NCI-H524 (cell line): ENCODE measurements at places on chromosomes 6 and 20.

GRCh38 chr6:35069262-35069661, 71.9 kb downstream of the TCP11 start:
- no peak for DNase-seq

DNA sequence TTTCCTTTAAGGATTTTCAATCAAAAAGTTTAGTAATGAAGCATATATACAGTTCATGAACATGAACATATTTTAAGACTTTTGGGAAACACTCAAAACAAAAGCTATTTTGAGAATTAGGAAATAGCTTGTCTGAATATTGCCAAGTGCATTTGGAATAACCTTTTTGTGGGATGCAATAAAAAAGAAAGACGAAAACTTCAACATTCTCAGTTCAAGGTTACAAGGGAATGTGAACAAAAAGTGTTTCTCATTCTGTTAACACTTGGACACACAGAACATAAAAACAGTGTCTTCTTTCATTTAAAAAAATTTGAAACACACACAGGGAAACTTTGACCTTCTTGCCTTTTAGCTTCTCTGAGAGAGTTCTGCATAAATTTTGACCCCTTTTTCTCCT, 72.7 kb upstream of the TCF21 start:
- DNase-seq, result no peak

DNA sequence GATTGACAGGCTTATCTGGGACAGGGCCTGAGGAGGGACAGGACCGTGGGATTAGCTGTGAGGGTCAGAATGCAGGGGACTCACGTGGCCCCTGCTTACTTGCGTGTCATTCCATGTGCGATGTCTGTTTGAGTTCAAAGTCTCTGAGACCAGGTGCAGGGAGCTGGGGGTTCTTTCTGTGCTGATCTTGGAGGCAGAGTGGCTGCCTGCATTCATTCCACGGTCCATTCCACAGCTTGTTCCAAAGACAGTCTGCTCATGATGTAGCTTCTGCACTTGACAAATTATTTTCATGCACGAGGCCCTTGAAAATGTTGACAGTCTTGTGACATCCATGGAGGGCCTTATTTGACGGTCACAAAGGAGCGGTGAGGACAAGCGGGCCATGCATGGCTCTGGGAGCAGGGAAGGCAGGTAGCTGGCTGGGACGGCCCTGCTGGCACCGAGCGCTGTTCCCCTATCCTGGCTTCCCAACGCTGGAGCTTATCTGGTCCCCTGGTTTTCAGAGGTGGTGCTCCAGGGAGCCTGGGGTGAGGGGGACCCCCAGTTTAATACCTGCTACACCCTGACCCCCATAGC, 156.3 kb upstream of the RNF24 start:
- peak; percentile 13 for DNase-seq

- no peak for DNase-seq
Observed at GRCh38 chr6:160031442-160031841, 62.6 kb downstream of the IGF2R start.

DNA sequence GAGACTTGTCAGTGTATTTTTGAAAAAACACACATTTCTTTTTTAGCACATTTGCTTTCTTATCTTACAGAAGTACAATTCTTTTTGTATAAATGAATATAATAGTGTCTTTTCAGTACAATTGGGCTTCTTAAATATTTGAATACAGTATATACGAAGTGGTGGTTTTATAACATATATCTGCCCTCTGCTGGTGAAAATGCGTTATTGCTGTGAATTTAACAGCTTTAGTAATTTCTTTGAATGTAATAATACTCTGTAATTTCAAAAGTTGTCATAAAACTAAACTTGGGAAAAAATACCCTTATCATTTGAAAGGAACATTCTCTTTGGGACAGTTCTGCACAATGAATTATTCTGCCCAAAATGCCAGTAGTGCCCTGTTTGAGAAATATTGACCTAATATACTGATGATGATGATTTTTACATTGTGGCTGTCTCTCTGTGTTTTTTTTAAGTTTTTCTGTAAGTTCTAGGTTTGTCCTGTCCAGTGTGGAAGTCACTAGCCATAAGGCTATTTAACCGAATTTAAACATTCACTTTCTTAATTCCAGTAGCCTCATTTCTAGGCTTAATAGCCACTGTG, 19.0 kb downstream of the SMAP1 start:
- DNase-seq, result no peak

- peak; percentile 55 for DNase-seq
Observed at GRCh38 chr6:135451617-135452190, 45.8 kb downstream of the AHI1 start.

DNA sequence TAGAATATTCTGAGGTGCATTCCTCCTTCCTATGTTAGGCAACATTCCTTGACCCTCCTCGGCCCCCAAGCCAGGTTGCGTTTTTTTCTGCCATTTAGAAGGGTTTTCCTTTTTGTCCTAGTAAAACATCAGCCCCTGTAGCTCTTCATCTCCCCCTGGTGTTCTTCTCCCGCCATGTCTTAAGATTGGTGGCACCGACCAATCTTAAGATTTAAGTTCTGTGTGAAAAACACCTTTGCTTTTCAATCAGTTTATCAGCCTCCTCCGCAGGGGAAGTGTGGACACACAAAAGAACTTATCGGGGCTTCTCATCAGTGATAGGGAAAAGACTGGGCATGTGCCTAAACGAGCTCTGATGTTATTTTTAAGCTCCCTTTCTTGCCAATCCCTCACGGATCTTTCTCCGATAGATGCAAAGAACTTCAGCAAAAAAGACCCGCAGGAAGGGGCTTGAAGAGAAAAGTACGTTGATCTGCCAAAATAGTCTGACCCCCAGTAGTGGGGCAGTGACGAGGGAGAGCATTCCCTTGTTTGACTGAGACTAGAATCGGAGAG, 719 bp upstream of the EDN1 start:
- DNase-seq, result peak; percentile 5

GRCh38 chr6:147579667-147580066, 71.2 kb downstream of the SAMD5 start:
- DNase-seq, result no peak

- DNase-seq, result no peak
Observed at GRCh38 chr20:19867074-19867473, 109.0 kb downstream of the RIN2 start.

DNA sequence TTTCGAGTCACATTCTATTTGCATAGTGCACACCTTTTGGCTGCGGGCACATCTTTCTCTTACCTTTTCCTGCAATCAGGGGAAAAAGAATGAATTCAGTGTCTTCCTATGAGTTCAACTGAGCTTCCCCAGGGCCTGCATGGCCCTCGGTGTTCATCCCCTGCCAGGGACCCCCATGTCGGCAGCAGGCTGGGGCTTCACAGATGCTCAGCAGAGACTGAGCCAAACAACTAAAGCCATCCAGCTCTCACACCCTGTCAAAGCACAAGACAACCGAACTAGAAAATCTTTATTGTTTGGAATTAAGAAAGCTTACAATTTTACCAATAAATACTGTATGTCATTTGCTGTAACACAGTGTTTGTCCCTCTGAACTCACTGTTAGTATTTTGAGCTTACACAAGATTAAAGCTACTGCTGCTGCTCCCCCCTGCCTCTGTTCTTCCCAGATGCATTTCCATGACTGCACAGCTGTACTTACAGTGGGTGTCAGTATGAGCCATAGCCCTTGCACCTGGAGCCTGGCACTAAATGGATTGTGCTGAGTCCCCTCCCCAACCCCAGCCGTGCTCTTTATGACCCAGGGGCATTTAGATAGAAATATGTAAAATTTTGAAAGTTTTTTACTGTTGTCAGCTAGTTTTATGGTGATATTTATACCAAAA, 205.8 kb downstream of the TMEM242 start:
- DNase-seq, result no peak

- no peak for DNase-seq
Observed at GRCh38 chr6:93972791-93973190, 553.4 kb upstream of the EPHA7 start.

DNA sequence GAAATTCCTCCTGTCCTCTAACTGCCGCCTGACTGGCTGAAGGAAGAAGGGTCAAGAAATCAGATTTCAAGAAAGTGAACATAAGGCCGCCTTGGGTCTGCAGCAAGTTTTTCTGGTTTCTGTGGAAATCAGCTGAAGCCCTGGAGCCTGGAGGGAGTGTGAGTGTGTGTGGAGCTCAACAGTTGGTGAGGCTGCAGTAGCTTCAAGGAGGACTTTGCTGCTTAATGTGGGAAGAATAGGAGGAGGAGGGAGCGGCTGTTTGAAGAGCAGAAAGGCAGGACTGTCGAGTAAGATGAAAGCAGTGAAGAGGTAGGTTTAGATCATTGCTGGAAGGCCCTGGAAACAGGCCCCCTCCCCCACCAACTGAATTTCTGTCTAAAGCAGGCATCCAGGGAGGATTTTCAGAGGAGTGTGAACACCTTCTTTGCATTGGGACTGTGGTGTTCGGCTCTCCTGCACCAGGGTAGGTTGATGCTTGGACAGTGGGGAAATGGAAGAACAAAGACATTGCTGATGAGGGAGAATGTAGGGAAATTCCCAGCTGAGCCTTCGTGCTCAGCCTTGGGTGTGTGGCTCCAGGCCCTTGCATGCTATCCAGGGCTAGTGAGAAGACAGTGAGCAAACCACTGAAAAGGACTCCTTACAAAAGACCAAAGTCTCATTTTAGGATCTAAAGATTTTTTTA, 79.5 kb upstream of the VSTM2L start:
- DNase-seq, result peak; percentile 38

DNA sequence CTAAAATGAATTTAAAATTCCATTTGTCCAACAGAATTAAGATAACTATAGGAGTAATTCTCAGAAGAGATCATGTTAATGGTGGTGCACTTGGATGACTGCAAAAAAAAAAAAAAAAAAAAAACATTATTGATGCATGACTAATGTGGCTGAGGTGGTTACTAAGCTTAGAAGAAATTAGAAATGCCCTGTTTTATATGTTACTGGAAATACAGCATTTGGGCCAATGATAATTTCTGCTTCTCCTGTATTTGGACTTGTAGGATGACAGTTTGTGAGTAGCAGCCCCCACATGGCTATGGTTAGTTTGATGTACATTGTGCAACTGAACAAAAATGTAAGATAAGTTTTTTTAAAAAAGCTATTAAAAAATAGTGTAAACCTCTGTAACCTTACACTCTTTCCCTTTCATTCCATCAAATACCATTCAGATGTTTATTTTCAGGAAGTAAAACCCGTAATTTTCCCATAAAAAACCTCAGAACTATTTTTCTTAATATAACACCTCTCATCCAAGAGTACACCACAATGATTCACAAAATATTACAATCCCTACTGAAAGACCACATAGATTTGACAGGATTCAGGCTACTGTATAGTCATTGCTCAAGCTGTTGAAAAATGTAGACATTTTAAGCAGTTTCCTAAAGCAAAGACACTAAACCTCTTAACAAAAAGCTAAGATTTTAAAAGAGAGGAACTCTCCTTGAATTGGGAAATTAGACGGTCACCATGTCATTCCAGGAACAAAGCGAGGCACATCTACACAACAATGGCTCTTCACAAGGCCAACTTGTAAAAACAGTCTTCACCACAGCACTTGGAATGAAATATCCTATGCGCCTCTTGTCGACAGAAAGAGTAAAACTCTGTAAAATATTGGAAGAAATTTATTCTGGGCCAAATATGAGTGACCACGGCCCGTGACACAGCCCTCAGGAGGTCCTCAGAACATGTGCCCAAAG, 83.0 kb downstream of the WDR27 start:
- no peak for DNase-seq

GRCh38 chr6:21870076-21870730, 276.7 kb downstream of the SOX4 start:
- DNase-seq, result no peak

GRCh38 chr6:128403618-128404444, 116.6 kb downstream of the PTPRK start:
- DNase-seq, result no peak

- DNase-seq, result peak; percentile 81
Observed at GRCh38 chr6:159169557-159170332, 545 bp downstream of the FNDC1 start.

DNA sequence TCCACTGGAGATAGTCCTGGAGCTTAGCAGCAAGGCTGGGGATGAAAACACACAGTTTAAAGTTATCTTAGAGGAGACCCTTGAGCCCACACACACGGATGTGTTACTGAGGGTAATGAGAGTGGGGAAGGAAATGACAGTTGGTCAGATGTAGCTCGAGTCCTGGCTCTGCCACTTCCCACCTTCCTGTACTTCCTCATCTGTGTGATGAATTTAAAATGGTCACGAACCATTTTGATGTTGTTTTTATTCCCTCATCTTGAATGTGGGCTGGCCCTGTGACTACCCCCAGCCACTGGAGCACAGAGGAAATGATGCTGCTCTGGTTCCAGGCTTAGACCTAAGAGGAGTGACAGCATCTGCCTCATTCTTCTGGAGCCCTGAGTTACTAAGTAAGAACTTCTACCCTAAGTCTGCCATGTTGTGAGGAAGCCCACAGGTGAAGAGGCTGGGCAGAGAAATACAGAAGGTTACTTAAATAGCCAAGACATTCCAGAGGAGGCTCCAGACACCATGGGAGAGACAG, 141.2 kb downstream of the NRN1 start:
- no peak for DNase-seq

GRCh38 chr6:107479089-107479690, 10.7 kb upstream of the SOBP start:
- DNase-seq, result no peak

GRCh38 chr20:33490023-33490933, at the start of gene CBFA2T2:
CBFA2T2 (plus strand) TSS chr20:33490096; CDS start chr20:33490268, 172 bp downstream.
- no peak for DNase-seq

GRCh38 chr20:23686046-23686750, 2.6 kb downstream of the CST4 start:
- DNase-seq, result no peak

GRCh38 chr6:11989386-11989785, 22.7 kb upstream of the HIVEP1 start:
- DNase-seq, result no peak

GRCh38 chr6:141103246-141103645, 1029.5 kb upstream of the GJE1 start:
- no peak for DNase-seq

DNA sequence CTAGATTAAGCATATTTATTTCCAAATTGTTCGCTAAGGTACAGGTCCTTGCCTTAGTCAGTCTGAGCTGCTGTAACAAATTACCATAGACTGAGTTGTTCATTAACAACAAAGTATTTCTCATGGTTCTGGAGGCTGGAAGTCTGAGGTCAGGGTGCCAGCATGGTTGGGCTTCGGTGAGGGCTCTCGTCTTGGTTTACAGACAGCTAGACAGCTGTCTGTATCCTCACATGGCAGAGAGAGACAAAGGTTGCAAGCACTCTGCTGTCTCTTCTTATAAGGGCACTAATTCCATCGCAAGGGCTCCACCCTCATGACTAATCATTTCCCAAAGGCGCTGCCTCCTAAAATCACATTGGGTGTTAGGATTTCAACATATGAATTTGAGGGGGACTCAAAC, 115.3 kb upstream of the GMDS start:
- DNase-seq, result no peak

DNA sequence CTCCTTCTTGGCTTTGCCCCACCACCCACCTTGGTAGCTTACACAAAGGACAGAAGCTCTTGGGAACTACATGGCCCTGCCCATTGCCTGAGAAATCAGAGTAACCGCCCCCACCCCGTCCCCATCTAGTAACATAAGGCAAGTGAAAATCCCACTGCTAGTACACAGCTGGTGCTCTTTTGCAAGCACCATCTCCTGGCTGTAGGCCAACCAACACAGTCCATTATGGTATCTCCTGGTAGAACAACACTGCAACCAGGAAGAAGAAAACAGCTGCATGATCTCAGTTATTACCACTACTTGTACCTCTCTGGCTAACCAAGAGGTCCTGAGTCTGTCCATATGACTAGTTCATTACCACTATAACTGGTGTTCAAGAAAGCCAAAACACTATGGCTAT, 841.1 kb upstream of the MANEA start:
- DNase-seq, result peak; percentile 88
